ENCODE measurements at places on chromosomes 3 and 15.

DNA sequence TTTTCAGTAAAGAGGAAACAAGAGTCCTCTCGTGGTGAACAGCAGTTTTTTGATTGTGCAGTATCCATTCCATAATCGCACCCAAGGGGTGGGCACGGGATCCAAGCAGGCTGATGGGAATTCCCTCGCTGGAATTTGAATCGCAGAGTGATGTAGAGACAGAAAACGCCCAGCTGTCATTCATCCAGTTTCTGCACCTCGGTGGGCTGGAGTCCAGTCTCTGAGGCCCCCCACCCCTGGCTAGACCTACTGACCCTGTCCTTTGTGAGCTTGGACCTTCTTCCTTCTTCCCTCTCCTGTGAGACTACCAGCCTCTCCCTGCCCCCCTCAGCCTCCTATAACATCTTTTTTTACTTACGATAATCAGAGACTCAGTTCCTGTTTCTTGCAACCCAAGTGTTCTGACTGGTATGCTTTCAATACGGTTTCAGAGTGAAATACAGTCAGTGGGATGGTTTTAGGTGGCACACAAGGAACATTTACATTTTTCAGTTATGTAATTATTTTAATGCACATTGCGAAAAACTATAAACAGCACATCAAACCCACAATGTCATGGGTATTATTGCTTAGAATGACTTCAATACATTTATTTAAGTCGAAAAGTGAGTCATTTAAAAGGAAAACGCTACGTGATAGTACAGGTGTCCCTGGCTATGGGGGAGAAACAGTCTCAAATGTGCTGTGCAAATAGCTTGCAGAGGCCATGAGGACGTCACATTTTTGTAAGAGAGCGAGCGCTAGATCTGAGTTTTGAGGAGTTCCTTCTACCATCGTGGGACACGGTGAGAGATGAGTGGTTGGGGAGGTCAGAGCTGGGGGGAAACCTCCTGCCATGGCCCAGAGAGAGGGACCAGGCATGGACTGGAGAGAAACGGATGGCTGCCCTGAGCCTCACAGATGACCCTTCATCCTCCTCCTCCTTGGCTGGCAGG is 37.5 kb upstream of the CHST2 start:
- no peak for DNase-seq

GRCh38 chr3:55169608-55170072 is 241.8 kb upstream of the LRTM1 start:
- DNase-seq: no peak

GRCh38 chr3:105254154-105254553 is 112.6 kb upstream of the ALCAM start:
- DNase-seq: no peak

GRCh38 chr15:101175401-101175800 is 76.4 kb downstream of the CHSY1 start:
- no peak for DNase-seq

DNA sequence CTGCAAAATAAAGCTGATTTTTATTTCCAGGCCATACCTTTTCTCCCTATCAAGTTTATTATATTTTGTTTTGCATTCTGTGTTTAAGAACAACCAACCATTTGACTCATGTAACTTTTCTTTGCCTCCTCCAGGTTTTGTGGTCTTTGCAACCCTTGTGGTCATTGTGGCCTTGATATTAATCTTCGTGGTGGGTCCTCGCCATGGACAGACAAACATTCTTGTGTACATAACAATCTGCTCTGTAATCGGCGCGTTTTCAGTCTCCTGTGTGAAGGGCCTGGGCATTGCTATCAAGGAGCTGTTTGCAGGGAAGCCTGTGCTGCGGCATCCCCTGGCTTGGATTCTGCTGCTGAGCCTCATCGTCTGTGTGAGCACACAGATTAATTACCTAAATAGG is 27.6 kb downstream of the NIPA2 start:
- DNase-seq: no peak

DNA sequence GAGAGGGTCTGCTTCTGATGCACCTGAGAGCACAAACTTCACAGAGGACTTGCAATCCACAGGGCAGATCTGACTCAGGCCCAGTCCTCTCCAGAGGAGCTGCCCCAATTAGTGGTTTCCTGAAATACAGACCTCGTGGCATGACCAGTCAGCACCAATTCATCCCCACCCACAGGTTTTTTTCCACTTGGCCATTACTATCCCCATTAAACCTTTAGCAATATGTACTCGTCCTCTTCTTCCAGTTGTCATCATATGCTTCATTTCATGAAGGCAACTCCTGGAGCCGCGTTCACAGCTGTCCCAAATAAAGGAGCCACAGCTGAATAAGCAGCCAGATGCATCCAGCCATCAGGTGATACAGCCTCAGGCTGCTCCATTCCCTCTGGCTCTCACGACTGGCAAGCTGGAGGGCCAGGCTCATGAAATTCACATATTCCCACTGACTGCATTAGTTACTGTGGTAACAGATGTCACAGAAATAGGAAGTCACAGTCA is 163.1 kb downstream of the FMN1 start:
- DNase-seq: no peak

DNA sequence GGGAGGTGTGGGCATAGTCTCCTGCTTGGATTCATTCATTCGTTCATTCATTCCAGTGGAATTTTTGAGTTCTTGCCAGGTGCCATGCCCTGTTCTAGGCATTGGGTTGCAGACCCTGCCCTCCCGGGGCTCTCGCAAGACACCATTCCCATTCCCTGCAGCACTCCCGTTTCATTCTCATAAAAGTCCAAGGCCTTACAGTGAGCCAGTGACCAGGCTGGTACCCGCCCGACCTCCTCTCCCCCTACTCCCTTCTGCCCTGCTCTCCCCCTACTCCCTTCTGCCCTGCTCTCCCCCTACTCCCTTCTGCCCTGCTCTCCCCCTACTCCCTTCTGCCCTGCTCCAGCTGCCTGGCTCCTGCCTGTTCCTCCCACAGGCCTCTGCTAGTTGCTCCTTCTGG is 41.9 kb downstream of the AMOTL2 start:
- DNase-seq: no peak

- no peak for DNase-seq
Observed at GRCh38 chr3:133040696-133041523, 2.7 kb downstream of the TMEM108 start.

DNA sequence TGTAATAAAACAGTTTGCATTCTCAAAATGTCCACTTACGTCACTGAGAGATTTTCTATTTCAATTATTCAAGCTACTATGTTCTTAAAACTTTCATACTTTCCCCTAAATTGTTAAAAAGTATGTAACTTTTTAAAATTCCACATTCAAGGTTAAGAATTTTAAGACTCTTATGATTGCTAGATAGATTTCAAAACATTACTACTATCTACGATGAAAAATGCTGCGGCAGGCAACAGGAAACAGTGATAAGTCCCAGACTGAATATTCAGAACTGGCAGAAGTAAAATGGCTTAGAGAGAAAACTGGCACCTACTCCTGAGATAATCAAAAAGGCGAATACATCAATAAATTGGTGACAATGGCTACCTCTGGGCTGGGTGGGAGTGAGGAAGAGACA is 16.2 kb downstream of the ATP13A3 start:
- DNase-seq: no peak

DNA sequence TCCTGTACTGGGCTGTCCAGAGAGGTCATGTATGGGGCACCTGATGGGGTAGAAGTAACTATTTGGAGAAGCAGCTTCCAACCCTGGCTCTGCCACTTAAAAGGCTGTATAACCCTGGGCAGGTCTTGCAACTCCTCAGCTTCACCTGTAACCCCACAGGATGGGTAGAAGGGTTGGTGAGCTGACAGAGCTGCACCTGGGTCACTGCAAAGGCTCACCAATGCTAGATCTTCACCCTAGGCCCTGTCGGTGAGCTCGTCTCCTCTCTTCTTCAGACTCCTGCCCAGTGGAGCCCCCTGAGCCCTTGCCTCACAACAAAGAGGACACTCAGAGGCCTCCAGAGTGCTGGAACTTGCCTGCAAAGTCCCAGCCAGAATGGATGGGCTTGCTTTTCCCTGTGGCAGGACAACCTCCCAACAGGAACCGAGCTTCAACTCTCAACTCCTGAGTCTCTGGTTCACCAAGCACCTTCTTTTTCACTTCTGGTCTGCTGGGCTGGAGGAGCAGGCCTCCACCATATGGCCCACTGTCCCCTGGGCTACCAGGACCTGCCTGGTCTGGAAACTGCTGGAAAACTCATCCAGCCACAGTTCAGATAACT is 45.9 kb downstream of the XXYLT1 start:
- DNase-seq: no peak

GRCh38 chr3:155076888-155077287 is 3.2 kb upstream of the MME start:
- no peak for DNase-seq

- DNase-seq: no peak
Observed at GRCh38 chr3:126502656-126503055, 14.9 kb downstream of the UROC1 start.

GRCh38 chr3:4334548-4334947 is 31.4 kb downstream of the SETMAR start:
- no peak for DNase-seq

GRCh38 chr3:170802164-170803151 is 67.5 kb downstream of the RPL22L1 start:
- no peak for DNase-seq

- DNase-seq: no peak
Observed at GRCh38 chr3:153138276-153139210, 23.5 kb upstream of the RAP2B start.

DNA sequence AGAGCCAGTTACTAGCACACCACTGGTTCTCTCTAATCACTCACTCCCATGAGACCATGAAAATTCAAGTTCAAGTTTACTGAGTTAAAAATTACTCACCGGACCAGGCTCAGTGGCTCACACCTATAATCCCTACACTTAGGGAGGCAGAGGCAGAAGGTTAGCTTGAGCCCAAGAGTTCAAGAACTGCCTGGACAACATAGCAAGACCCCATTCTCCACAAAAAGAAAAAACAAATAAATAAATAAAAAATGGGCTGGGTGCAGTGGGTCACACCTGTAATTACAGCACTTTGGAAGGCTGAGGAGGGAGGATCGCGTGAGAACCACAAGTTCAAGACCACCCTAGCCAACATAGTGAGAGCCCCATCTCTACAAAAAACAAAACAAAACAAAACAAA is 21.2 kb upstream of the CILP start:
- DNase-seq: no peak

DNA sequence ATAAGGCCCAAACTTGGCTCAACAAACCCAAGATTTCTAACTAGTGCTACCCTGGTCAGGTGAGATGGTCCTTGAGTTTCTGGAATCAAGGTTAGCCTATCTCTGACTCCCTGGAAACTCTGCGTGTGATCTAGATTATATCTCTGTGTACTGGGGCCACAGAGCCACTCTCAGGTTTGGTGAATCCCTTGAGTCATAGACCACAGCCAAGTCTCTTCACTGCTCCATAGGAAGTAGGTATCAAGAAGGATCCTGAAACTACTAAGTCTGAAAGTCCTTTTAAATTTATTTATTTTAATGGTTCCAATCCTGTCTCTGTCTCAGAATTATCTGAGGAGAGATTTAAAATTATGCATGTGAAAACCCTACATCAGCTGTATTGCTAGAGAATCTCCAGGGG is 99.1 kb downstream of the TUSC7 start:
- DNase-seq: no peak

- no peak for DNase-seq
Observed at GRCh38 chr3:122952520-122952919, 75.0 kb downstream of the SEMA5B start.

DNA sequence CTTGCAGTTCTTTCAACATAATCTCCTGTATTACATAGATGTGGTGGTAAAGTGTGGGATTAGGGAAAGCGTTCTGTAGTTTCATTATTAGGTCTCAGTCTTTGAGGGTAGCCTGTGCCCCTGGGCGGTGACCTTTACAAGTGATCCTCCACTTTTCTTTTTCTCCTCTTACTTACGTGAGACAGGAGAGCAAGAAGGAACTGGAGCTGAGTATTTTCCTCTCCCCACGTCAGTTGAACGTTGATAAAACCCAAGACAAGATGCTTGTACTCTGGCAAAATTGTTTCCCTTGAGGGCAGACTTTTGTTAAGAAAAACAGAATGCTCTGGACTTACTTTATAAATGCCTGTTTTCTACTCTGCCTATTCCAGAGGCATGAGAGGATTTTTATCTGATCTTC is 378.7 kb downstream of the ZNF385D start:
- no peak for DNase-seq

DNA sequence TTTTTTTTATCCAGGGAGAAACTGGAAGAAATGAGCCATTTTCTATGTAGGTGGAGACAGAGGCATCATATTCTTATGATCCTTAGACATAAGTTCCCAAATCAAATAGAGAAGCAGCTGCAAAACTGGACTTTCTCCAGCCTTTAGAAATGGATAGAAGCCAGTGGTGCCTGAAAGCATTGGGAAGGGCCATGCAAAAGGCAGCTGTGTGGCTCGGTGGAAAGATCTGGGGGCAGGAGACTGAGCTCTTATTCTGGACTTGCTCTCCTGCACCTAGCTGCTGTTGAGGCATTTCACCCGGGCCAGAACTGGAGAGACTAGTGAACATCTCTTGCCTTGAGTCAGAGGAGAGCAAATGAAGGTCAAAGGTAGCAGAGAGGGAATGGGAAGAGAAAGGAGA is 73.1 kb downstream of the TFG start:
- DNase-seq: no peak

DNA sequence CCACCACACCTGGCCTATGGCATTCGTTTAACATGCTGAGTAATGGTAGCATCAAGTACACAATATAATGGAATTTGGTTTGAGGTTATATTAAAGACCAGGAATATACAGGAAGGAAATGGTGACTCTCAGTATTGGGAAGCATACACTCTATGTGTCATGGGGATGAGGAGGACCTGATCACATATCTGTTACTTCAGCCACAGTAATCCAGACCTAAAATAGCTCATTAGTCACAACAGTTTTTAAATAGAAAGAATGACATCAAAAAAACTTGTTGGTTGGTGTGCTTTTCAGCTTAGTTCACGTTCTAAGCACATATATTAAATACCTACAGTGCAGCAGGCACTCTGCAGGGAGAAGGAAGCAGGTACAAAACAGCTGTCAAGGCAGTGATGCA is 52.5 kb upstream of the ATP2C1 start:
- no peak for DNase-seq

- no peak for DNase-seq
Observed at GRCh38 chr15:57358571-57358970, 17.7 kb upstream of the CGNL1 start.

GRCh38 chr3:160792540-160792939 is 36.5 kb downstream of the PPM1L start:
- no peak for DNase-seq

- no peak for DNase-seq
Observed at GRCh38 chr3:130761730-130762311, 15.2 kb upstream of the PIK3R4 start.

DNA sequence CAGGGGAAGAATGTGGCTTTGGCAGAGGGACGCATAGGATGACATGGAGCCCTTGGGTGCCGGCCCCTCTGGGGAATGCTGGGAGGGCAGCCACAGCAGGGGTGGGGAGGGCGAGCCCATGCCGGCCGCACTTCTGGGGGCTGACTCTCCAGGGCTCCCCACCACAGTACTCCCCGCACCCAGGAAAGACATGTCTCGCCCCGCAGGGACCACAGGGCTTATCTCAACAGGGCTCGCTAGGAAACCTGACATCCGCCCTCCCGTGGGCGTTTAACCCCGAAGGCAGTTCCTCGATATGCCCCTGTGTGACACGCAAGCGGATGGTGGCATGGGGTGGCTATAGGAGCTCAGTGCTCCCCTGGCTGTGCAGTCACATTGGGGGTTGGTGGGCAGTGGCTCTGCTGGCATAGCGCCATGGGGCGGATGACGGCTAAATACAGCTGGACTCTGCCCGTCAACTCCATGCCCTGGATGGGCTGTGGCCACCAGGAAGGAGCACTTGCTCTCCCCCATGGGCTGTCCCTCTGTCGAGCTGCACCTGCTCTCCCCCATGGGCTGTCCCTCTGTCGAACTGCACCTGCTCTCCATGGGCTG is 141.4 kb downstream of the ADAMTS17 start:
- DNase-seq: no peak
